Mesendoderm (in vitro differentiated cells): ENCODE measurements at places on chromosomes 11 and 22.

DNA sequence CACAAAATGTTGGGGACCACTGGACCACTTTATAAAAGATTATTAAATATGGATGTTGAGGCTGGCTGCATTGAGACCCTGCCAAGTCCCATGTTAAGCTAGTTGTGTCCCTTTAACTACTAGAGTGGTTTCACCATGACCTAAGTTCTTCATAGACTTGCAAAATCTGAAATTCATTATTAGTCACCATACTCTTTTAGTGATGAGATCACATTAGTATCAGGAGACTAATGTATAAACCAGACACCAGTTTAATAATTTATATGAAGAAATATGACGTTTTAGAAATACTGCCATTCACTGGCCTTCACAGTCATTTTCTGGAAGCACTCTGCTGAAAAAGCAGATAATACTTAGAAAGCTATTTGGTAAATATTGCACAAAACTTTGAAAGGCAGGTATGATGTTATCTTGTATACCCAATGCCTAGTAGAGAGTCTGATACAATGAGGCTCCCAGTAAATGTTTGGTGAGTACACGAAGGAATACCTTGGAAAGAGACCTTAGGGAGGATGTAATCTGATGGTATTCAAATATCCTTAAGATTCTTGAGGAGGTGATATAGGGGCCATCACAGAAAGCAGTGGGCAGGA, 728.2 kb upstream of the ANO5 start:
- DNase-seq = no peak

GRCh38 chr11:1148752-1149180, 9.0 kb upstream of the MUC5AC start:
- DNase-seq = no peak

DNA sequence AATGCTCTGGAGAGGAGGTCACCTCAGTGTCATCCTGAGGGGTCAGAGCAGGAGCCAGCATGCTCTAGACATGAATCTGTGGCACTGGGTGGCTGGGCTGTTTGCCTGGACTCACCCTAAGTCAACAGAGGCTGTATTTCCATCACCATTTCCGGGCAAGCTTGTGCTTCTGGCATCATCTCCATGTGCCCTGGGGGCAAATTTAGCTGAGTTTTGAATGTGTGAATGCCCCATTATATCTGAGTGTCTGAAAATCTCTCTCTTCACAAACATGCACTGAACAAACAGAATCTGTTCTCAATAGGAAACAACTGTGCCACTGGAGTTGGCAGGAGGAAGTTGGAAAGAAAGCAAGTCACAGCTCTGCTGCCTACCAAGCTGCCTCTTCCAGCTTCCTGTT, 356.2 kb downstream of the GRM5 start:
- no peak for DNase-seq

DNA sequence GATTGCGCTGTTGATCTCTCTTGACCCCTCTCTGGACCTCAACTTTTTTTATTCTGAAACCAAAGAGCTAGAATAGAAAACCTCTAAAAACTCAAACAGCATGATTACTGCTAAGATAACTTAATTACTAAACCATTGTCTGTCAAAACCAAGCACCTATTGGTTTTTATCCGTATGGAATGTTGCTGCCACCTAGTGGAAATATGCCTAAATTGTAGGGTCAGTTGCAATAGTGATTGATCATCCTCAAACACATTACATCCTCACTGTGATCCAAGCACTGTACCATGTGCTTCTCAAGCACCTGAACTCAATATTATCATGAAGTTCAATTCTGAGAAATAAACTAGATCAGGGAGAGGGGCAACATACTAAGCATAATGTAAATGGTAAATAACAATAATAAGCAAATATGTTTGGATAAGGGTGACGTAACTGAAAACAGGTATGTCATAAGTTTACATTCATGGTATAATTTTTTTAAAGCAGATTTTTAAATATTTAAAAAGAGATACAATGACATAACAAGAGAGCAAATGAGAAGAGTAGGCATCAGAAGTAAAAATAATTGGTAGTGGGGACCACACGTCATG, 3.8 kb upstream of the OR5A2 start:
- peak; percentile 77 for DNase-seq

- no peak for DNase-seq
These were observed 19.0 kb upstream of the CCDC134 start for GRCh38 chr22:41781507-41781906.

- no peak for DNase-seq
These were observed 17.6 kb upstream of the TTC17 start for GRCh38 chr11:43341159-43341558.
